ENCODE measurements at places on chromosomes 1 and 21. TPM values are rescaled to one million over a fixed set of nuclear protein-coding genes. Genes with fewer than 3 reads are reported as not detected.

DNA sequence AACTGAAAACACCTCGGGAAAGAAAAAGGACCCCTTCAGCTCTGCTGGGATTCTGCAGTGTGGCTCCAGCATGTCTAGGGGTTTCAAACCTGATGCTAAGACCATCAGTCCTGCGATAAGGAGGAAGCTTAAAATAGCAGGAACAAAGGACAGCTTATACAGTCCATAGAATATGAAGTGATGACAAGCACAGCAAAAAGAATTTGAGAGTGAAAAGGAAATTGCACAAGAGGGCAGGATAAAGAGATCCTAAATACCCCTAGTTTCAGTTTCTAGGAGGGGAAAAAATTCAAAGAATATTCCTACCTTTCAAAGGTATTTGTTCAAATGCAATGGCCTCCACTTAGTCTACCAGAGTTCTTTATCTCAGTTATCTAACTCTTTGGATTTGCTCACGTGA lies 171.4 kb downstream of the TGFB2 start:
- no peaks in the 10 kb centered on the region for H3K36me3 ChIP-seq
- DNase-seq = no peak
- H3K27ac ChIP-seq = no peak overlapping the region
- no peaks in the 10 kb centered on the region for H3K27me3 ChIP-seq
- H3K4me1 ChIP-seq = no peaks in the 10 kb centered on the region

- H3K4me3 ChIP-seq = no peak overlapping the region
- H3K27ac ChIP-seq = no peak overlapping the region
- no peaks in the 10 kb centered on the region for H3K4me1 ChIP-seq
- no peaks in the 10 kb centered on the region for H3K27me3 ChIP-seq
Observed at GRCh38 chr1:160836981-160837557, 25.6 kb downstream of the CD244 start.

DNA sequence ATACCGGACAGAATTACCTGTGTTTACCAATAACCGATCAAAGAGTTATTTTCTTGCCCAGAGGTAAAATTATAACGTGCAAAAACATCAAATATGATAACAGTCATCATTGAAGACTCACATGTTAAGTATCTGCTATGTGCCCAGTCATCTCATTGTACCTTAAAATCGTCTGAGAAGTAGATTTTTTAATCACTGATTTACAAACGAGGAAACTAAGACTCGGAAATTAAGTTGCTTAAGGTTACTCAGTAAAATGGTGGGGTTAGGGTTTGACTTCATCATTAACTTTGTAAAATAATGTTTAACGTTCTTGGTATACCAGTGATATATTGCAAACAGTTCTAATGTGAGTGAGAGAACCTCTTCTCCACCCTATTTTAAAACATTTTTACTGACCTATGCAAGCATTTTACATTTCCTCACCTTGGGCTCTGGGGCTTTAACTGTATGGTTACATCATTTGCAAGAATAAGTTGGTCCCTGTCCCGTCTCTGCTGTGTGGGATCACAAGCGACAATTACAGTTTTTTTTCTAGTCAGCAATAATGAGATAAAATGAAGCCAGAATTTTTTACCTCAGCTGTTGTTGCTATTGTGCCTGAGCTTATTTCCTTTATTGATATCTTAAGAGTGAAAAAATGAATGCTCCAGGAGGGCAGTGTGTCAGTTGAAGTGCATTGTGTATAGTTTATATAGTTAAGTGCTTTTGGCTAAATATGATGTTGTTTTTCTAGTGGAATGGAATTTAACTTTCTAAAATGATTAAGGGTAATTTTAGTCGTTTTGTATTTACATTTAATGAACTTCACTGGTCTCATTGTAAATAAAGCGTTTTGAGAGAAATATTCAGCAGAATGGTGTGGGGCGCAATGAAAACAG lies 2.7 kb downstream of the RPRD2 start:
- peaks cover 19% of the 10 kb centered on the region for H3K4me1 ChIP-seq
- DNase-seq = no peak
- H3K27ac ChIP-seq = peak overlapping the region; percentile 97
- H3K27me3 ChIP-seq = no peaks in the 10 kb centered on the region

DNA sequence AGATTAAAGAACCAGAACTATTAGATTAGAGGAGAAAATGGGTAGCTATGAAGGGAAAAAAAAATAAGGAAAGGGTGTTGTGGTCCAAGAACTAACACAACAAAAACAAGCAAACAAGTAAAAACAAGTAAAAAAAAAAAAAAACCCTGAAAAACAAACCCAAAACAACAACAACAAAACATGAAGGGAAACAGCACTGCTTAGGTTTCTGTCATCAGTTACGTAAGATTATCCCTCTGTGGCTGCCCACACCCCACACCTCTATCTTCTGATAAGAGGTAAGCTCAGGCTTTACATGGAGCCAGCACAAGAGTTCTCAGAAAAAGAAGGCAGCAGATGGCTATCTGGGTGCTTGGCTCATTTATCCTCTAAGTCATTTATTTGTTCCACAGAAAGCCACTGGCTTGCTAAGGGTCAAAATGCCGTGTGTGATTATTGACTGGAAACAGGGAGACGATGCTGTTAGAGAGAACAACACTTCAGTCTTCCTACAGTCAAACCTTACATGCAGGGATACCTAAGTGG lies 57.5 kb downstream of the KIAA0319L start:
- H3K4me1 ChIP-seq = no peaks in the 10 kb centered on the region
- no peak overlapping the region for H3K4me3 ChIP-seq
- no peaks in the 10 kb centered on the region for H3K27me3 ChIP-seq
- no peak for DNase-seq
- no peaks in the 10 kb centered on the region for H3K36me3 ChIP-seq
- no peak overlapping the region for H3K27ac ChIP-seq

- no peak overlapping the region for H3K27ac ChIP-seq
- no peak overlapping the region for H3K4me3 ChIP-seq
- H3K27me3 ChIP-seq = no peaks in the 10 kb centered on the region
- H3K36me3 ChIP-seq = peaks cover 6% of the 10 kb centered on the region
- H3K4me1 ChIP-seq = no peaks in the 10 kb centered on the region
Observed at GRCh38 chr1:186183970-186184628, 191.0 kb downstream of the TPR start.

DNA sequence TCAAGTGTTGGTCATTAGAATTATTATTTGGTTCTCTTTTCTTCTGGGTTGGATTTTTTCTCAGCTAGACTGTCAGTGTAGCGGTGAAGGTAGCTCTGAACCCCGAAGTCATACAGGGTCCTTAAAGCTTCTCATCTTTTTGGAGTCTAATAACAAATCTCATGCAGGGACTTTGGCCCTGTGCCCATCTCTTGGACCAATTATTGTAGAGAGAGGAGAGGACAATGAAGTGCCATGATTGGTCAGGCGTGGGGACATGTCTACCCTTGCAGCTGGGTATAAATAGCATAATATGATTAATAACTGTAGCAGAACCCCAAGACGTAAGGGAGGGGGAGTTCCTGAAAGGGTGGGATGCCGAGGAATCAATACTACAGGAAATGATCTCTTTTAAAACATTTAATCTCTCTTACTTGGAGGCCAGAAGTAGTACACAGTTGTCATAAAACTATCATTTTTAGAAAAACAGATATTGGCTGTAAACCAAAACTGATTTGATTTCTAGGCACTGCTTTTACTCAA lies 8.8 kb downstream of the MAGI3 start:
- no peaks in the 10 kb centered on the region for H3K36me3 ChIP-seq
- H3K27me3 ChIP-seq = no peaks in the 10 kb centered on the region
- no peak overlapping the region for H3K27ac ChIP-seq
- H3K4me1 ChIP-seq = peaks cover 17% of the 10 kb centered on the region
- DNase-seq = no peak

GRCh38 chr1:213284626-213285025 lies 233.6 kb downstream of the RPS6KC1 start:
- no peaks in the 10 kb centered on the region for H3K36me3 ChIP-seq
- no peak overlapping the region for H3K4me3 ChIP-seq
- no peaks in the 10 kb centered on the region for H3K4me1 ChIP-seq
- H3K27me3 ChIP-seq = no peaks in the 10 kb centered on the region
- H3K27ac ChIP-seq = no peak overlapping the region
- DNase-seq = no peak

DNA sequence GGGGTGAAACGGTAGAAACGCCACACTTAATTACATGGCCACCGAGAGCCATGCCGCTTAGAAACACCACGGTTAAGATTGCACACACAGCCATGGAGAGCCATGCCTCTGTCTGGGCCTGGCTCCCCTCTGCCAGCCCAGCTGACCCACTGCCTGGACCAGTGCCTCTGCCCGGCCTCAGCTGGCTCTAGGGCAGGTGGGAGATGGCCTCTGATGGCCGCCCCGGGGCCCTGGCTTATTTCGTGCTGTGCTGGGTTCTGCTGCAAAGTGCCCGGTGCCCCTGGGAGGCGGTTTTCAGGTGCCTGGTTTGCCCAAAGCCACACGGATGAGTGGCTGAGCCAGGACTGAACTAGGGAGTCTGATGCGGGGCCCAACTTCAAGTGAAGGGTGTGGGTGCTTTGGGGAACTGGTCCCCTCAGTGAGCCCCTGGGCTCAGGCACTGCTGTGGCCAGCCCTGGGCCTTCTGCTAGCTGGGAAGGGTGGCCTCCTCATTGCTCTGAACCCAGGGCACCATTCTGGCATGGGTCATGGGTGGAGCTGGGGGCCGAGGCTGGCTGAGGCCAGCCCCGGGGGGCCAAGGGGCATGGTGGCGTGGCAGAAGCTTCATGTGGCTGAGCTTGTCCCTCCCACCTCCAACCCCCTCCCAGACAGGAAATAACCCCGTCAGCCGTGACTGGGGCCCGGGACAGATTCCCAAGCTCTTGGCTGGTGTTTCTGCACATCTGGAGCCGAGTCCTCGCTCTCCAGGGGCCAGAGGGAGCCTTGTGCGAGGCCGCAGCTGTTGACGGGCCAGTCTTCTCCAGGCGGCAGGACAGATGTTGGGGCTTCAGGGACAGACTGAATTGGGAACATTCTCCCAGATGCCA lies 1.9 kb upstream of the GPR153 start:
- H3K4me1 ChIP-seq = peaks cover 47% of the 10 kb centered on the region
- no peaks in the 10 kb centered on the region for H3K36me3 ChIP-seq
- DNase-seq = no peak

DNA sequence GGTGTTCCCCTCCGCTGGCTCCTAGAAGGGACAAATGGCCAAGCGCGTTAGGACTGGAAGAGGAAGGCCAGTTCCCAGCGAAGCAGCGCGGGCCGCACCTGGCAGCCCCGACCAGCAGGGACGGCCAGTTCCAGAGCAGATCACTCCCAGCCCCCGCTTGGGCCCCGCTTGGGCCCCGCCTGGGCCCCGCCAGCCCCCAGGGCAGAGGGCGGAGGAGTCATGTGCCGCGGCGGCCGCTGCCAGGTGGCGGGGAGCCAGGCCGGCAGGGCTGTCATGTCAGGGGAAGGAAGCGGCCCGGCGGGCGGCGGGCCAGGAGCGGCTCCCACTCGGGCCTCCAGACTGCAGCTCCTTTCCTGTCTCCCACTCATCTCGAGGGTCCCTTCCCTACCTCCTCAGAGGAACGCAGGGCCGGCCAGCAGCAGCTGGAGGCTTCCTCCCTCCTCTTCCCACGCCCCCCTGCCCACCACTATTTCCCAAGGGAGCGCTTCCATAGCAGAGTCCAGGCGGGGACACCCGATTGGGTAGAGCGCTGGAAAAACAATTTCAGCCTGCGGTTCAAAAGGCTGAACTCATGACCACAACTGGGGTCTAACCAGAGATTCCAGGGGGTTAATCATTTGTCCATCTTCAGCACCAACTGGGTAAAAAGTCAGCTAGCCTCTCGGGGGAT lies 16.5 kb downstream of the ZNF697 start:
- peak overlapping the region; percentile 40 for H3K4me3 ChIP-seq
- peak overlapping the region; percentile 83 for H3K27ac ChIP-seq
- DNase-seq = peak; percentile 87
- H3K36me3 ChIP-seq = no peaks in the 10 kb centered on the region
- H3K4me1 ChIP-seq = no peaks in the 10 kb centered on the region

DNA sequence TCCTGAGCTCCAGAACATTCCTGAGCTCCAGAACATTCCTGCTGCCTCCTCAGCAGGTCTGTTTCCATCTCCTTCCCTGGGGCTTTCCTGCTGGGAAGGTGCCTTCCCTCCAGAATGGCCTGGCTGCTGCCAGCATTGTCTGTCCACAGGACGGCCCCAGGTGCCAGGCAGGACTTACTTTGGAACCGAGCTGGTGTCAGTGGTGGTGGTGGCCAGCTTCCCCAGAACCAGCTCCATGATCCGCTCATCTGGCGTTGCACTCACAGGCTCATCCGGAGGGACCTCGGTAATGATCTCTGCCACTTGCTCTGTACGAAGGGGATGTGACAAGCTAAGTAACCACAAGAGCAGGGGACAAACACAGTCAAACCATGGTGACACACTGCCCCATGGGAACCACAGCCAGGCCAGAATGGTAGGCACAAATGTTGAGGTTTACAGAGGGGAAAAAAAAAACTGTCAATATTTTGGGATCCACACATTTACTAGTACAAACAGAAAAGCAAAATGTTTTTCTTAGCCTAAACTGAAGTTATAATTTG lies 41.3 kb downstream of the PRDM15 start:
- DNase-seq = no peak
- peaks cover 19% of the 10 kb centered on the region for H3K36me3 ChIP-seq
- H3K4me3 ChIP-seq = no peak overlapping the region
- H3K27ac ChIP-seq = no peak overlapping the region
- H3K4me1 ChIP-seq = no peaks in the 10 kb centered on the region

DNA sequence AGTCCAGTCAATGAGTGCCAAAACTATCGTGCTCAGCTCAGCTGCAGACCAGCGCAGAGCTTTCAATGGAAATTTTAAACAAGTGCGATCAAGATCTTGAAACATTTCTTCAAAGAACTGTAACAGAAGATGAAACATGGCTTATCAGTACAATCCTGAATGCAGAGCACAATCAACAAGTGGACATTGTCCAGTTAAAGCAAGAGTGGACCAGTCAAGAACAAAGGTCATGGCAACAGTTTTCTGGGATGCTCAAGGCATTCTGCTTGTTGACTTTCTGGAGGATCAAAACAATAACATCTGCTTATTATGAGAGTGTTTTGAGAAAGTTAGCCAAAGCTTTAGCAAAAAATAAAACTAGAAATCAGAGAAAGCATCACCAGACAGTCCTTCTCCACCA lies 374.2 kb downstream of the SETD4 start:
- no peaks in the 10 kb centered on the region for H3K27me3 ChIP-seq
- no peaks in the 10 kb centered on the region for H3K4me1 ChIP-seq
- no peak overlapping the region for H3K27ac ChIP-seq
- H3K36me3 ChIP-seq = no peaks in the 10 kb centered on the region
- no peak for DNase-seq
- H3K4me3 ChIP-seq = no peak overlapping the region

- H3K27me3 ChIP-seq = no peaks in the 10 kb centered on the region
- H3K27ac ChIP-seq = no peak overlapping the region
- H3K36me3 ChIP-seq = no peaks in the 10 kb centered on the region
- DNase-seq = no peak
- H3K4me1 ChIP-seq = no peaks in the 10 kb centered on the region
Observed at GRCh38 chr1:17167041-17167785, 37.7 kb upstream of the PADI1 start.

Gene SLC2A5
- total RNA-seq = 0.26 TPM

Gene PLA2G2D
- total RNA-seq = not detected

Gene LRRC71
- total RNA-seq = not detected
